ENCODE measurements at places on chromosomes 1 and 21.

GRCh38 chr1:175054736-175055135 lies 12.9 kb upstream of the TNN start:
- no peak for DNase-seq

DNA sequence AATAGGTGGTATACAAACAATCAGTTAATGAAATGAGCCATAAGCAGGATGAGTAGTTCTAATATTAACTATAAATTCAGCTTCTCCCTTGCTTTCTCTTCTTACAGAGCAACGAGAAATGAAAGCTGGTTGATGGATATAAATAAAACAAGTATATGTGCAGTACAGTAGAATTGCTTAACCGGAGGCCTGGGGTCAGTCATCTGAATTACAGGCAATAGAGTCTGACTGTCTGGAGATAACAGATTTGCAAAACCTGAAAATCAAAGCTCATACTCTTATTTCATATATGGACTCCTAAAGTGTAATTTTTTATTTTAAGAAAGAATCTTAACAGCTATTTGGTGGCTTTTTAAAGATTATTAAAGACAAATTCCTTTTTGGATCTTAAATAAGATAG lies 43.1 kb upstream of the SGIP1 start:
- no peak for DNase-seq

GRCh38 chr1:157622471-157622870 lies 24.6 kb upstream of the FCRL4 start:
- peak; percentile 44 for DNase-seq

- DNase-seq = no peak
Observed at GRCh38 chr1:7229186-7229585, 443.9 kb downstream of the CAMTA1 start.

DNA sequence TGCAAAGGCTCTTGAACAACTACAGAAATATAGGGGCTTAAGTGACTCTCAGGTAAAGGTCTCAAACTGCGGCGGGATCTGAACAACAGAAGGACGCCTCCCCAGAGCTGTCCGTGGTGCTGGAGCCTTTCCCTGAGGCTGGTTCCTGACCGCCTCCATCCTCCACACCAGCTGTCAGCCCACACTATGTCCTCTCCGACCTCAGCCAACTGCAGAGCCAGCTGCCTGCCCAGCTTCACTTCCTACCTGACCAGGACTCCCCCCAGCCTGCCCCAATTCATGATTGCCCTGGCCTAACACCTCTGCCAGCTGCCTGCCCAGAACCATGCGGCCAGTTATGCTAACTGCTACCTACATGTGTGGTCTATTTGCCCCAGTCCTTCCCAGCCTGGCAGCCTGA lies 63.6 kb upstream of the ZC3H12A start:
- no peak for DNase-seq

DNA sequence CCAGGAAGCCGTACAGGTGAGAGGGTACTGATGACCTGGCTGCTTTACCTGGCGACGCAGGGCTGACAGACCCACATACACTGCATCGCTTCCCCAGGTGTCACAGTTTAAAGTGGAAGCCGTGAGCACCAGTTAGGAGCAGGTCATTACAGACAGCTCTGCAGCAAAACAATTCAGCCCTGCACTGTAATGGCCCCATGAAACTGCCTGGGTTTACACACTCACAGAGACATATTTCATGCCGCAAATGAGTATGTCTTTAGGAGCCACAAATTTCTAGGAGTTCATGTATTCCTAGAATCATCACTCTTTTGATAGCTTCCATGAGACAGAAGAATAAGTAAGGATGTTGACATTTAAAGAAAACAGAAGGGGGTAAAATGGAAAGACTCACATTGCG lies 723.1 kb downstream of the MATN1 start:
- DNase-seq = no peak

DNA sequence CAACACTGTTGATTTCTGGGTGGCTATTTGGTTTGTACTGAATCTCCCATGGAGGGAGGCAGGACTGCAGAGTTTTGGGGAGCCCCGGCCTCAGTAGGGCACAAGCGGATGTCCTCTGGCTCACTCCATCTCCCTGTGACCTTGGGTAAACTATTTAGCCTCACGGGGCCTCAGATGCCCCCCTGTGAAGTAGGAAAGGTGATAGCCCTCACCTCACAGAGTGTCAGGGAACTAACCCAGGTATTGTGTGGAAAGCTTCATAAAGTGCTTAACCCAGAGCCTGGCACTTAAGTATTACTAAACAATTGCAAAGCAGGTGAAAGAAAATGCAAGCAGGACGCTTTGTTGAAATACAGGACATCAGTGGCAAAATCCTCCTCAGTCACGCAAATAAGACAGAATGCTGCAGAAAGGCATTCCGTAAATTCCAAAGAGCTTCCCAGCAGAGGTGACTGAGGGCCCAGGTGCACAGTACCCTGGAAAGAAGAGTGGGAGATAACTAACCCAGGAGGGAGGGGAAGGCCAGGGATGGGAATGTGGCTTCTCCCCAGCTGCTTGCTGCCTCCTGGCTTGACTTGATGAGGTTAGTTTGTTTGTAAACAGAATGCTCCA lies 436.3 kb downstream of the PRDM2 start:
- DNase-seq = no peak

- no peak for DNase-seq
Observed at GRCh38 chr1:32989160-32990050, 24.8 kb upstream of the RNF19B start.

- DNase-seq = no peak
Observed at GRCh38 chr1:203990118-203990517, 82.8 kb upstream of the SOX13 start.

DNA sequence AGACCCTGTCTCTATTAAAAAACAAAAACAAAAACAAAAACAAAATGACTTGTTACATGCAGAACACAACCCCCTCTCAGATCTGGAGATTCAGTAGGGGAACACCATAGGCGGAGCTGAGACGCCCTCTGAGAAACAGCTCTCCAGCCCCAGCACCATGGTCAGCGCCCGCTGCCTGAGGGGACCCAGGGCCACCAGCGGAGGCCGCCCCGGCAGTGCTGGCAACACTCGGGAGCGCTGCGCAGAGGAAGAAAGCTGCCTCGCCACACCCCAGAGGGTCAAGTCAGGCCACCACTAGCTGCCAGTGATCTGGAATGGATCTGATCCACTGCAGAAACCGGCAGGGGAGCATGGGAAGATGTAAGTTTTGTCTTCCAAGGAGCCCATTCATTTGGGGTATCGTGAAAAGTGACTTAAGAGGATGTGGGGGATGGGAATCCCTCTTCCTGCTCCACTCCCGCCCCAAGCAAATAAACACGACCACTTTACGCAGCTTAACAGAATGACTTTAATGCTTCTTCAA lies 3.1 kb downstream of the ACTA1 start:
- no peak for DNase-seq

GRCh38 chr1:164510435-164510834 lies 48.5 kb upstream of the PBX1 start:
- no peak for DNase-seq

GRCh38 chr1:17350928-17351446 lies 21.0 kb upstream of the PADI6 start:
- no peak for DNase-seq

- DNase-seq = peak; percentile 8
Observed at GRCh38 chr1:205692423-205692822, 12.1 kb upstream of the SLC45A3 start.
